RWPE1 (cell line): ENCODE measurements at places on chromosomes 2 and 18.

- DNase-seq = no peak
These were observed 87.8 kb upstream of the SLC39A10 start for GRCh38 chr2:195569255-195569654.

DNA sequence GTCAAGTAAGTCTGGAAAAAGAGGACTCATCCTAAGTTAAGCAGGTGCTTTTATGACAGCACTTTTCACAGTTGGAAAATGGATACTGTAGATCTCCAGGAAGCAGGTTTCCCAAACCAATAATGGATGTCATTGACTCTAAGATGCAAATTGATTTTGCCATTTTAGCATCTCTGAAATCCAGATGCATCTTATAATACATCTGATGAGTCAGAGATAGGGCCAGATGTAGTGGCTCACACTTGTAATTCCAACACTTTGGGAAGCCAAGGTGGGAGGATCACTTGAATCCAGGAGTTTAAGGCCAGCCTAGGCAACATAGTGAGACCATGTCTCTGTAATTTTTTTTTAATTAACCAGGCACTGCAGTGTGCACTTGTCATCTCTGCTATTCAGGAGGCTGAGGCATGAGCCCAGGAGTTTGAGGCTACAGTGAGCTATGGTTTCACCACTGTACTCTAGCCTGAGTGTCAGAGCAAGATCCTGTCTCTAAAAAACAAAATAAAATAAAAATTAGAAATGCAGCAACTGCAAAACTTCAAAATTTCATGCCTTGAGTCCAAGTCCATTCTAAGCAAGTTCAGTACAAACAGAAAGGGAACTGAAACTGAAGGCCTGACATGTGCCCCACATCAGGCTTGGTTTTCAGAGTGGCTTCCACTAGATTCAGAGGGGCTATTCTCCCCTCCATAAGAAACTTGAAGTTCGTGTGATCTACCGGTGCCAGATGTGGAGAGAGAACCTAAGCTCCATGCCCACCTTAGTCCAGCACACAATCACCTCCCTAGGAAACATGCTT lies 267.8 kb upstream of the NCKAP5 start:
- DNase-seq = no peak

- peak; percentile 70 for DNase-seq
These were observed 3.3 kb downstream of the BOK start for GRCh38 chr2:241561832-241562231.

DNA sequence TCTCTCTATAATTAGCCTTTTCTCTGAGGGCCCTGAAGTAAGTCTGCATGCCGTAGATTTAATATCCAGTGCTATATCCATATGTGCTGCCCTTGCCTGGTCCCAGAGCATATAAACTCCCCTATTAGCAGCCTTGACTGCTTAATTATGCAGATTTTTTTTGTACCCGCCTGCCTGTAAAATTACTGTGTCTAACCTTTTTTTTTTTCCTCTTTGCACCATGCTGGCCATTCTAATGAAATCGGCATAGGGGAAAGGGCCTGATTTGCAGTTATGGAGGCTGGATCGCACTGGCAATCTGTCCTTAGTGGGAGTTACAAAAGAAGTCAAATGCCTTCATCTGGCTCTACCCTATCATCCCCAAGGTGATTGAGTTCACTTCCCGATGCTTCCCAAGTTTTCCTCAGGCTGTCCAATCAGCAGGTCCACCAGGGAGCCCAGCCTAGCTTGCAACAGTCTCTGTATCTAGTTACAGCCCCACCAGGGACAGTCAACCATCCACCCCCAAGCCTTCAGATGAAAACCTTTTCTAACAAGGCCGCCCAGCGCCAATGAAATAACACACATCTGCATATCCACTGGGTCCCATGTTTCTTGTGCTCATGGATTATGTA lies 239.0 kb downstream of the ZNF521 start:
- no peak for DNase-seq

DNA sequence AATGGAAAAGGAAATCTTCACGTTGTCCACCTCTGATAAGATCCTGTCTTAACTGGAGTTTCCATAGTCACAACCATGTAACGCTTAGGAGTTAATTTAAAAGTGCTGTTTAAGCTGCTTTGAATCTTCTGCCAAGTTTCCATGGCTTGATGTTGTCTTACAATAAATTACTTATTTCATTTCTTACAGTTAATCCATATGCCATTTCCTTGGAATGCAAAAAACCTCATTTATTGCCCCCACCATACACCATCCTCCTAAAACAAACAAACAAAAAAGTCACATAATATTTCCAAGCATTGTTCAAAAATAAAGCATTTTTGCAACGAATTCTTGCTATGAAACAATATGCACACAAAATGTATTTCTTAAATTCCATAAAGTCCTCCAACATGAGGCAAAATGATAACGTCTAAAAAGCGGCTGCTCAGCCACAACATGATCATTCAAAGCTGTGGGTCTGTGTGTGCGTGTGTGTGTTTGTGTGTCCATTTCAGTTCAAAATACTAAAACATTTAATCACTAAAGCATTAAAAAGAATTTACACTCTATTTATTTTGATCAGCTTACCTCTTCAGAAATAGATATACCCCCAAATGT lies 46.8 kb upstream of the PXDN start:
- DNase-seq = no peak

DNA sequence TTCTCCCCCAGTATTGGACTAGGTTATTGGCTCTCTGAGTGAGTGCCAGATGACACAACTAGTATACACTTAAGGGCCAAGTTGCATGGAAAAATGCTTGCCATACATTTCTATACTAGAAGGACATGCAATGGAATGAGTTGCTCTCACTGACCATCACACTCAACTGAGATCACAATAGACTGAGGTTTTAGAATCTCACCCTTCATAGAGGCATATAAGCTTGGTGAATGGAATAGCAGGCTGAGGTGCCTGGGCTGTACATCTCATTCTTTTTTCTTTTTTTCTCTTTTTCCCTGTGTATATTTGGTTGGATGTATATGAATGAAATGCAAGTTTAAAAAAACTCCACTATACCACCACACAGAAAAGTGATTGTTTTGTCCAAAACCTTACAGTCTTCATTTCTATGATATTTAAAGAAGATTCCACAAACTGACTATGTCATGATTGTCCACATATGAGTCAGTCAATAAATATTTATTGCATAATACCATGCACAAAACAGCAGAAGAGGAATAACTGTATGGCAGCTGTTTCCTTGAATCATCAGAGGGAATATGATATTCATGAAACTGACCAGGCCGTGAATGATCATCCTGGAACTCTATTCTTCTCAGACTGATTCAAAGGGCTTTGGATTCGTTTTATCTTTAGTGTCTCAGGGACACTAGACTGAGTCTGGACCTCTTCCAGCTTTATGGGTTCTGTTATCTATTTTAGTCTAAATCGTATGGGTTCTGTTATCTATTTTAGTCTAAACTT lies 122.6 kb upstream of the STK17B start:
- peak; percentile 81 for DNase-seq

DNA sequence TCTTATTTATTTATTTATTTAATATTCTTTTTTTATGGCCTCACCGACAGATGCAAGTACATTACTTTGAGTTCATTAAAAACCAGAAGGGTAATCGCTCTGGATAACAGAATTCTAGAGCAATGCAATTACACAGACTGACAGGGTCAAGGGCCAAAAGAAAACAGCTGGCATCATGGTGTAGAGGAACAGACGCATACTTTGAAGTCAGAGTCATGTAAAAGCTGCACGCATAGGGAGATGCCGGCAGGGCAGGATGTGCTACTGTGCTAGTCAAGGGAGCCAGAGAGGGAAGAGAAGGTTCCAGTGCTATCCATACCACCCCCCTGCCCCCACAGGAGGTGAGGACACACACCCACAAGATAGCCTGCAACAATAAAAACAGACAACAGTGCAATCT lies 115.2 kb upstream of the TFCP2L1 start:
- DNase-seq = no peak

DNA sequence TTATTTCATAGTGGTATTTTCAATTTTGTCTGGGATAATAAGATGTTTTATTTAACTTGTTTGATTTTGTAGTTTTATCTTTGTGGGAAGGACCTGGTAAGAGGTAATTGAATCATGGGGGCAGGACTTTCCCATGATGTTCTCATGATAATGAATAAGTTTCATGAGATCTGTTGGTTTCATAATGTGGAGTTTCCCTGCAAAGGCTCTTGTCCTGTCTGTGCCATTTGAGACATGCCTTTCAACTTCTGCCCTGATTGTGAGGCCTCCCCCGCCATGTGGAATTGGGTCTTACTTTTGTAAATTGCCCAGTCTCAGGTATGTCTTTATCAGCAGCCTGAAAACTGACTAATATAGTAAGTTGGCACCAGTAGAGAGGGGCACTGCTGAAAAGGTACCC lies 77.8 kb upstream of the ARHGAP15 start:
- DNase-seq = no peak

DNA sequence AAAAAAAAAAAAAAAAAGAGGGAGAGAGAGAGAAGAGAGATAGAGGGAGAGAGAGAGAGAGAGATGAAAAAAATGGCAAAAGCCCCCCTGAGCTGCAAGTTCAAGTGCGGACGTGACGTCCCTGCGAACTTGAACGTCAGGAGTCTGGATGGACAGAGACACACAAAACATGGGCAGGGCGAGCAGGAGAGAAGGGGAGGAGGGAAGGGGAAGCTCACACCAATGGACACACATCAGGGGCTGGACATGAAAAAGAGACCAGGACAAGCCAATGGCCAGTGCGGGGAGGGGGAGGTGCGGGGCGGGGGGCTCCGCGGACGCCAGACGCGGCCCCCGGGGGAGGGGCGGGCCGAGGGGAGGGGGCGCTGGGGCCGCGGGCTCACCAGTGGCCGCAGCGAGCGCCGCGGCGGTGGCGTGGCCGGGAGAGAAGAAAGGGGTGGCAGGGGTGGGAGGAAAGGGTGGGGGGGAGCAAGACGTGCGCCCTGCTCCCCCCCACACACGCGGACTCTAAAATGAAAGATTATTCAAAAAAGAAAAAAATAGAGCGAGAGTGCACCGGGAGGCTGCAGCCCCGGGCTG lies at the start of gene BCL11A:
Gene BCL11A, minus strand, starts transcription at position 160 of the 579 bp plus-strand sequence. CDS start 384 bp downstream, outside the sequence.
- peak; percentile 60 for DNase-seq

DNA sequence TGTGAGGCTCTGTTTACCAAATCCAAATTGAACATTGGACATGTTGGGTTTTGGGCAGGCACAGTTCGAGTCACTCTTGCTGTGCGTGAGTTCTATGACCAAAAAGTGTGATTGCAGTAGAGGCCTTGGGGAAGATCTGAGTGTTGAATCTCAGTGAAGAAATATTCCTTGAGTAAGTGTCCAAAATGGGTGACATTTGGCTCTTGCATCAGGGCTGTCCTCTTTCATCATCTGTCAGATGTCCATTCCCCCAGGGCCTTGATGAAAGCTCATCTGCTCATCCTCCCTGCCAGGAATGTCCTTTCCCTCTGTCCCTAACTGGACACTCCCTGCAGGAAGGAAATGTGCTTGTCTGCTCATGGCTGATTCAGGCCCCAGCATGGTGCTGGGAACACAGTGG lies 6.4 kb upstream of the SFTPB start:
- no peak for DNase-seq

DNA sequence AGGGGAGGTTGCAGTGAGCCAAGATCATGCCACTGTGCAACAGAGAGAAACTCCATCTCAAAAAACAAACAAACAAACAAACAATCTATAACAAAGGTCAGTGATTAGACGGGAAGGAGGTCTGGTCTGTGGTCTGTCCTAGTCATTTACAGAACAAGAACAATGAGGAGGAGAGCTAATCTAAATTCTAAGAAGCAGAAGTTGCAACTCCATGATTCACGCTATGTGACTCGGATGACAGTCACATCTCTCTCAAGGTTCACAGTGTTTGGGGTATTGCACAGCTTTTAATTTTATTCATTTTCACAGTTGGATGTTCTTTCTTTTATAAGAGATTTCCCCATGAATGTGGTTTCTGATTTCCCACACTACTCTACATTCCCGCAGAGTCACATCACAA lies 218.7 kb upstream of the PIEZO2 start:
- DNase-seq = no peak

DNA sequence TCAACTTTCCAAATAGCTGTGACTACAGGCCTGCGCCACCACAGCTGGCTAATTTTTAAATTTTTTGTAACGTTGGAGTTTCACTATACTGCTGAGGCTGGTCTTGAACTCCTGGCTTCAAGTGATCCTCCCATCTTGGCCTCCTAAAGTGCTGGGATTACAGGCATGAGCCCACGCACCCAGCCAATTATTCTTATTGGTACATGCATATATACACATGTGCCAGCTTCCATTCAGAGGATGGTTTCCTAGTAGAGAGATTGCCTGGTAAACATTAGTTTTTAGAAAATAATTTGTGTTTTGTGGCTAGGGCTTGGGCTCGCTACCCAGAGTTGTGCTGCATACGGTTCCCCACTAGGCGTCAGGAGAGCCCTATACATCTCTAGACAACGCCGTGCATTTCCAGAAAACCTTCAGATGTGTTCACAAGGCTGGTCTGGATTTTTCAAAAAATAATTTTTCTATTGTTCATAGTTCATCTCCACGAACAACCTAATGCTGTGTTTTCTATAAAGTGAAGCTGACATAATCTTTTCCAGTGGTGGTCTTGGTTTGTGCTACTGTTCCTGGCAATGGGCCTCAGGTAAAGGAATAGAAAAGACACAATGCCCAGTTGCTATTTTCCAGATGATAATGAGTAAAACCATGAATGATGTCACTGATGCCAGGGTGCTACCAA lies 14.6 kb upstream of the AFG3L2 start:
- peak; percentile 67 for DNase-seq

GRCh38 chr2:218585541-218585940 lies 16.9 kb downstream of the CNOT9 start:
- no peak for DNase-seq

DNA sequence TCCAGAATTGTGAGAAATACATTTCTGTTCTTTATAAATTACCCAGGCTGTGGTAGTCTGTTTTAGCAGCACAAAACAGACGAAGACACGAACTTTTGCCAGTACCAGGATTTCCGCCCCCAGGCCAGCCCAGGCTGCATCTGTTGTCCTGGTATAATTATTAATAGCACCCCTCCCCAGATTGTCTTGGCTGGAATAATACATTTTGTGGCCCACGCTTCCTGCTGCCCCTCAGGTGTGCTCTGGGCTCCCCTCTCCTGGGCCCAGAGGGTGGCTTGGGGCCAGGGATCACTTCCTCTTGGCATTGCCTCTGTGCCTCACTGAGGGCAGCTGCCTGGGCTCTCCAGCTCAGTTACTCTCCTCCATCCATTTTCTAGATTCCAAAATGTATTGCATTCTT lies 102.1 kb upstream of the HS6ST1 start:
- DNase-seq = no peak
